ENCODE measurements at places on chromosomes 6 and 20. TPM values are rescaled to one million over a fixed set of nuclear protein-coding genes. Genes with fewer than 3 reads are reported as not detected.
A peak's percentile ranks its signal among the peaks of the same experiment; 100 is the strongest.

- H3K4me1 ChIP-seq: no peaks in the 10 kb centered on the region
- no peaks in the 10 kb centered on the region for H3K36me3 ChIP-seq
- no peak overlapping the region for H3K4me3 ChIP-seq
Measured at GRCh38 chr20:7938058-7938457, 2.2 kb downstream of the HAO1 start.

GRCh38 chr6:70686548-70687133 is 19.0 kb downstream of the SMAP1 start:
- H3K36me3 ChIP-seq: no peaks in the 10 kb centered on the region
- no peak for DNase-seq
- H3K27ac ChIP-seq: no peak overlapping the region
- H3K4me3 ChIP-seq: no peak overlapping the region

- H3K27me3 ChIP-seq: no peaks in the 10 kb centered on the region
- H3K27ac ChIP-seq: no peak overlapping the region
- no peaks in the 10 kb centered on the region for H3K36me3 ChIP-seq
- no peaks in the 10 kb centered on the region for H3K4me1 ChIP-seq
- DNase-seq: peak; percentile 46
- no peak overlapping the region for H3K4me3 ChIP-seq
Measured at GRCh38 chr6:167872538-167873210, 46.0 kb downstream of the AFDN start.

DNA sequence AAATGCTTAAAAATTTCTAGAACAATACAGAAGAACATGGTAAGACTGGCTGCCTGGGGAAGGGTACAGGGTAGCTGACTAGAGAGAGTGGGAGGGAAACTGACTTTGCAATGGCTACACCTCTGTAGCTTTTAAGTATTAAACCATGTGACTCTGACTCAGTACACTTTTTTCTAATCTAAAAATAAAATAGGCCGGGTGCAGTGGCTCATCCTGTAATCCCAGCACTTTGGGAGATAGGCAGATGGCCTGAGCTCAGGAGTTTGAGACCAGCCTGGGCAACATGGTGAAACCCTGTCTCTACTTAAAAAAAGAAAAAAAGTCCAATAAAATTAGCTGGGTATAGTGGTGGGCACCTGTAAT is 18.5 kb downstream of the ATP9A start:
- peaks cover 34% of the 10 kb centered on the region for H3K4me1 ChIP-seq
- no peak overlapping the region for H3K4me3 ChIP-seq
- no peaks in the 10 kb centered on the region for H3K36me3 ChIP-seq
- no peaks in the 10 kb centered on the region for H3K27me3 ChIP-seq

- peaks cover 13% of the 10 kb centered on the region for H3K4me1 ChIP-seq
- no peaks in the 10 kb centered on the region for H3K27me3 ChIP-seq
- no peak overlapping the region for H3K27ac ChIP-seq
- DNase-seq: peak; percentile 90
- no peaks in the 10 kb centered on the region for H3K36me3 ChIP-seq
Measured at GRCh38 chr6:150336299-150336698, 32.5 kb upstream of the IYD start.

- H3K27ac ChIP-seq: no peak overlapping the region
- H3K4me1 ChIP-seq: peaks cover 18% of the 10 kb centered on the region
- H3K27me3 ChIP-seq: no peaks in the 10 kb centered on the region
Measured at GRCh38 chr6:134816300-134816699, 133.6 kb downstream of the ALDH8A1 start.

GRCh38 chr20:7379621-7380220 is 560.5 kb downstream of the HAO1 start:
- no peaks in the 10 kb centered on the region for H3K4me1 ChIP-seq
- DNase-seq: peak; percentile 55

- H3K27ac ChIP-seq: no peak overlapping the region
- no peaks in the 10 kb centered on the region for H3K27me3 ChIP-seq
- H3K4me1 ChIP-seq: no peaks in the 10 kb centered on the region
- no peak for DNase-seq
- H3K36me3 ChIP-seq: no peaks in the 10 kb centered on the region
- no peak overlapping the region for H3K4me3 ChIP-seq
Measured at GRCh38 chr6:109927052-109927451, 51.1 kb upstream of the GPR6 start.

DNA sequence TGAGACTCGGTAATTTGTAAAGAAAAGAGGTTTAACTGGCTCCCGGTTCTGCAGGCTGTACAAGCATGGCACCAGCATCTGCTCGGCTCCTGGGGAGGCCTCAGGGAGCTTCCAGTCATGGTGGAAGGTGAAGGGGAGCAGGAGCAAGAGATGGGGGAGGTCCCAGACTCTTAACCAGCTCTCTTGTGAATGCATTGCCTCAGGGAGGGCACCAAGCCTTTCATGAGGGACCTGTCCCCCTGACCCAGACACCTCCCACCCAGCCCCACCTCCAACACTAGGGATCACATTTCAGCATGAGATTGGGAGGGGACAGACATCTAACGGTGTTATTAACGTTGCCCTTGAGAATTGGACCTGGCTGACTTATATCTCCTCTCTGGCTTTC is 68.6 kb downstream of the PTPN1 start:
- no peak overlapping the region for H3K4me3 ChIP-seq
- peaks cover 67% of the 10 kb centered on the region for H3K36me3 ChIP-seq
- no peaks in the 10 kb centered on the region for H3K4me1 ChIP-seq
- no peak for DNase-seq
- no peaks in the 10 kb centered on the region for H3K27me3 ChIP-seq
- no peak overlapping the region for H3K27ac ChIP-seq

GRCh38 chr6:130625825-130626527 is 201.2 kb upstream of the SMLR1 start:
- H3K36me3 ChIP-seq: no peaks in the 10 kb centered on the region
- no peaks in the 10 kb centered on the region for H3K27me3 ChIP-seq
- peak; percentile 74 for DNase-seq
- H3K4me3 ChIP-seq: no peak overlapping the region

GRCh38 chr20:48626938-48627736 is 200.7 kb downstream of the PREX1 start:
- H3K4me3 ChIP-seq: no peak overlapping the region
- H3K27me3 ChIP-seq: no peaks in the 10 kb centered on the region
- peaks cover 8% of the 10 kb centered on the region for H3K4me1 ChIP-seq
- DNase-seq: no peak
- H3K27ac ChIP-seq: no peak overlapping the region
- no peaks in the 10 kb centered on the region for H3K36me3 ChIP-seq

- no peak overlapping the region for H3K4me3 ChIP-seq
- no peaks in the 10 kb centered on the region for H3K27me3 ChIP-seq
- H3K36me3 ChIP-seq: no peaks in the 10 kb centered on the region
- peaks cover 3% of the 10 kb centered on the region for H3K4me1 ChIP-seq
- H3K27ac ChIP-seq: no peak overlapping the region
- DNase-seq: no peak
Measured at GRCh38 chr6:37041521-37041920, 36.1 kb downstream of the FGD2 start.

- DNase-seq: no peak
- no peak overlapping the region for H3K27ac ChIP-seq
- H3K4me3 ChIP-seq: no peak overlapping the region
- H3K4me1 ChIP-seq: no peaks in the 10 kb centered on the region
Measured at GRCh38 chr20:56752274-56752673, 123.2 kb downstream of the TFAP2C start.

GRCh38 chr20:21503345-21503744 is 10.5 kb downstream of the NKX2-2 start:
- peaks cover 43% of the 10 kb centered on the region for H3K27me3 ChIP-seq
- H3K4me3 ChIP-seq: no peak overlapping the region
- peak; percentile 83 for DNase-seq
- H3K36me3 ChIP-seq: no peaks in the 10 kb centered on the region

- no peaks in the 10 kb centered on the region for H3K4me1 ChIP-seq
- H3K4me3 ChIP-seq: no peak overlapping the region
- no peaks in the 10 kb centered on the region for H3K27me3 ChIP-seq
Measured at GRCh38 chr6:137102851-137103492, 58.2 kb upstream of the IL20RA start.

- H3K27ac ChIP-seq: no peak overlapping the region
- H3K4me3 ChIP-seq: no peak overlapping the region
- DNase-seq: no peak
- H3K27me3 ChIP-seq: no peaks in the 10 kb centered on the region
- H3K4me1 ChIP-seq: peaks cover 4% of the 10 kb centered on the region
Measured at GRCh38 chr6:156881687-156882629, 104.8 kb downstream of the ARID1B start.

DNA sequence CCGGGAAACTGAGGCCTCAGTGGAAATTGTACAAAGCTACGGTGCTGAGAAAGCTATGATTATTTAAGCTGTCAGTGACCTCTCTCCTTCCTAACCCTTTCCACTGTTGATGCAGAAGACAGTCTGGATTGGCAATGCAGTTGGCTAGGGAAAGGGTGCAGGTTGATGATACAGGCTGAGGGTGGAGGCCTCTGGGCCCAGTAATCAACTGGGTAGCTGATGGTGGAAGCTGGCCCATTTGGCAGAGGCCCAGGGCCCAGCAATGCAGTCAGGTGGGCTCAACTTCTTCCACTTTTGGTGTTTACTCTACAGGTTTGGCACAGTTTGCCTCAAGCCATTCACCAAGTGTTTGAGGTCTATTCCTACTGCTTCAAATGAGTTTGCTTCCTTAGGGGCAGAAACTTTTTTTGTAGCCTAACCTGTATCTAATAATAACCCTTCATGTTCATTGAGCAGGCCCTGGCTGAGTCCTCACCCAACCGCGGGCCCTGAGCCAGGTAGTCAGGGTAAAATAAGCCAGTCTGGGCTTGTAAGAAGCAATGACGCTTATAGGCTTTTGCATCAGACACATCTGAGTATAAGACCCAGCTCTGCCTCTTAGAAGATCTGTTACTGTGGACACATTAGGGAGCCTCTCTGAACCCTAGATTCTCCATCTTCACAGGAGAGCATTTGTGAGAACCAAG is 12.1 kb downstream of the BCL2L1 start:
- peak overlapping the region; percentile 27 for H3K27ac ChIP-seq
- peaks cover 47% of the 10 kb centered on the region for H3K36me3 ChIP-seq
- no peak overlapping the region for H3K4me3 ChIP-seq
- DNase-seq: no peak
- no peaks in the 10 kb centered on the region for H3K27me3 ChIP-seq

DNA sequence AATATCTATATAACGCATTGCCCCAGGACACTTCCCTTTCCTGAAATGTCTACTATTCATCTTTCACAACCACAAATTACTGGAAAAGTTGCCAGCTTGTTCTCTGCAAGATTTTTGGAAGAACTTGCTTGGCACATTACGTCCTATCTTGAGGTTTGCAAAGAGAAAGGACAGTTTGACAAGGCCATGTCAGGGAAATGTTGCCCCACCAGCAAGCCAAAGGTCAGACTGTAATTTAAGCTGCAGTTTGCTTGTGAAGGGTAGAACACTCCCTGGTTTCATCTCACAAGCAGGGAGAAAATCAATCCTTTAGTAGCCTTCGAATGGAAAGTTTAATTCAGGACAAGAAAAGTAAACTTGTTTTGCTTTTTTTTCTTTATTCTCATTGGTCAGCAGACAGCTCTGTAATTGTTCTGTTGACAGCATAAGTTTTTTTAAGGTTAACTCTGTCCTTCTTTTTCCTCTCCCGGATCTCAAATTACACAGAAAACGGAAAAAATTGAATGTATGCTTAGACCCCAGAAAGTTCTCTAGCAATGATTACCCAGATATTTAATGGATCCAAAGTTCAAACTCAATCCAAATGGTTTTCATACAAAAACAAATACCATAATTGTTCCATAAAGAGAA is 541.8 kb upstream of the NRSN1 start:
- H3K36me3 ChIP-seq: no peaks in the 10 kb centered on the region
- no peaks in the 10 kb centered on the region for H3K27me3 ChIP-seq
- H3K4me3 ChIP-seq: no peak overlapping the region
- no peak overlapping the region for H3K27ac ChIP-seq
- H3K4me1 ChIP-seq: no peaks in the 10 kb centered on the region

GRCh38 chr20:37353285-37353849 is 7.4 kb downstream of the SRC start:
- H3K4me3 ChIP-seq: no peak overlapping the region
- H3K27me3 ChIP-seq: no peaks in the 10 kb centered on the region
- peaks cover 10% of the 10 kb centered on the region for H3K4me1 ChIP-seq
- no peak for DNase-seq
- no peak overlapping the region for H3K27ac ChIP-seq

- H3K4me3 ChIP-seq: no peak overlapping the region
- no peak overlapping the region for H3K27ac ChIP-seq
- peaks cover 17% of the 10 kb centered on the region for H3K4me1 ChIP-seq
- peaks cover 2% of the 10 kb centered on the region for H3K36me3 ChIP-seq
Measured at GRCh38 chr6:53524455-53524815, 20.5 kb downstream of the GCLC start.

GRCh38 chr6:141618180-141618581 is 514.5 kb upstream of the GJE1 start:
- DNase-seq: no peak
- H3K4me1 ChIP-seq: no peaks in the 10 kb centered on the region
- H3K36me3 ChIP-seq: no peaks in the 10 kb centered on the region
- H3K4me3 ChIP-seq: no peak overlapping the region
- no peak overlapping the region for H3K27ac ChIP-seq

GRCh38 chr6:80366714-80367113 is 260.2 kb downstream of the BCKDHB start:
- H3K4me1 ChIP-seq: no peaks in the 10 kb centered on the region
- H3K27me3 ChIP-seq: no peaks in the 10 kb centered on the region
- H3K27ac ChIP-seq: no peak overlapping the region
- no peaks in the 10 kb centered on the region for H3K36me3 ChIP-seq
- DNase-seq: peak; percentile 82

DNA sequence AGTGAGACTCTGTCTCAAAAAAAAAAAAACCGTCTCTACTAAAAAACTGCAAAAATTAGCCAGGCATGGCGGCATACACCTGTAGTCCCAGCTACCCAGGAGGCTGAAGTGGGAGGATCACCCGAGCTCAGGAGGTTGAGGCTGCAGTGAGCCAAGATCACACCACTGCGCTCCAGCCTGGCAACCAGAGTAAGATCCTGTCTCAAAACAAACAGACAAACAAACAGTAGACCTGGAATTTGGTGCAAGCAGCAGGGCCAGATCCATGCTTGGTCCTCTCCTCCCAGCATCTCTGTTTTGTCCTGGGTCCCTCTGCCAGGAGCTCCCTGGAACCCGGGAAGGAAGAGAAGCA is 11.6 kb downstream of the RIPOR3 start:
- no peak overlapping the region for H3K4me3 ChIP-seq
- peaks cover 12% of the 10 kb centered on the region for H3K4me1 ChIP-seq
- H3K27ac ChIP-seq: no peak overlapping the region
- no peaks in the 10 kb centered on the region for H3K36me3 ChIP-seq
- no peak for DNase-seq

- no peaks in the 10 kb centered on the region for H3K27me3 ChIP-seq
- DNase-seq: peak; percentile 23
- no peak overlapping the region for H3K27ac ChIP-seq
- H3K4me1 ChIP-seq: no peaks in the 10 kb centered on the region
- no peak overlapping the region for H3K4me3 ChIP-seq
Measured at GRCh38 chr6:133198725-133199124, 42.4 kb upstream of the EYA4 start.

- H3K4me3 ChIP-seq: no peak overlapping the region
- H3K4me1 ChIP-seq: peaks cover 10% of the 10 kb centered on the region
- no peaks in the 10 kb centered on the region for H3K27me3 ChIP-seq
- no peak for DNase-seq
- no peaks in the 10 kb centered on the region for H3K36me3 ChIP-seq
Measured at GRCh38 chr6:12065321-12066140, 53.4 kb downstream of the HIVEP1 start.

Gene ZC2HC1B
- total RNA-seq: not detected

Gene NELFE
- 48.1 TPM for total RNA-seq

Gene TRIM40
- total RNA-seq: not detected

Gene ESR1
- 0.05 TPM for total RNA-seq

Gene PTGIS
- total RNA-seq: 1.9 TPM

Gene SERPINB6
- 75.3 TPM for total RNA-seq

Gene WFDC12
- not detected for total RNA-seq

Gene SPATS1
- total RNA-seq: not detected

Gene GNAS-AS1
- 2.8 TPM for total RNA-seq

All from astrocyte (in vitro differentiated cells and primary cell).